ENCODE measurements at places on chromosomes 4 and X.

GRCh38 chrX:108732630-108733321 lies 3.6 kb downstream of the IRS4 start:
- DNase-seq, result no peak

GRCh38 chr4:82500435-82501153 lies 61.2 kb downstream of the TMEM150C start:
- DNase-seq, result no peak

DNA sequence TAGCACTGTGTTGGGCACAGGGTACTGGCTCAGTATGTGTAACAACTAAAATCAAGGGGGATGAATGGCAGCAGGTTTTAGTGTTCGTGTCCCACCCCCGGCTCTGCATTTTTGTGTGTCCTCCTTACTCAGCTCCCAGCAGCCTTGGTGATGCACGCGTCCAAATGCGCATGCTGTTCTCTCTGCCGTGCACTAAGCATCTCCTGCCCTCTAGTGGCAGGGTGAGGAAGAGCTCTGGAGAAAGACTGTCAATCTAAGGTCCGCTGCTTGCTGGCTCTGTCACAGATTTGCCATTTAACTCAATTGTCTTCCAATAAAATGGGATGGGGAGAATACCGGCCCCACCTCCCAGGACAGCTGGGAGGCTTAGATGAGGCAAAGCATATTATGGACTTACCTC lies 61.4 kb downstream of the WFS1 start:
- DNase-seq, result peak; percentile 42

DNA sequence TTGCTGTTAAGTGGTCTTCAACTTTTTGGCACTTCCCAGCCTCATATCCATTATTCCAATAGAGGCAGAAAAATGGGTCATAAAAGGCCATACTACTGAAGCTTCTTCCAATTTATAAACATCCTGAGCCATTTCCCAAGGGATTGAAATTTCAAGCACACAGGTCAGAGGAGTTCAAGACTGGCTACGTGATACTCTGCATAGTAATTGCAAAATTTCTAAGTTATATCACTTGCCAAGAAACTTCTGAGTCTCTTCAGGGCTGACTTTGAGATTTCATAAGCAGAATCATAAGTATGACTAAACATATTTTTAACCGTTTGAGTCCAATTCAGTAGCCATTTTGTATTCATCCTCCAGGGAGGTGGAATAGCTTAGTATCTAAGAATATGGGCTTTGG lies 75.6 kb upstream of the RXFP1 start:
- no peak for DNase-seq

GRCh38 chrX:140343226-140343868 lies 161.5 kb downstream of the SOX3 start:
- DNase-seq, result no peak

DNA sequence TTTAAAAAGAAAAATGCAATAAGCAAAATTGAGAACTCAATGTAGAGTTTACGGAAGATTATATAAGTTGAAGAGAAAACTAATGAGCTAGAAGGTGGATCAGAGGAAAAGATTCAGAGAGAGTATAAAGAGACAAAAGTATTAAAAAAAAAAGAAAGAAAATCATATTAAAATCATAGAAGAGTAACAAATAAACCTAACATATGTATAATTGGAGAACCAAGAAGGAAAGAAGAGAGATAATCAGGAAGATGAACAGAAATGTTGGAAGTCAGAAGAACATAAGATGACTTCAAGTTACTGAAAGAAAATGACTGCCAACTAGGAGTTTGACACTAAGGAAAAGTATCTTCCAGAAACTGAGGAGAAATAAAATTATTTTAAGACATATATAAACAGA lies 34.3 kb upstream of the ANTXR2 start:
- DNase-seq, result no peak

DNA sequence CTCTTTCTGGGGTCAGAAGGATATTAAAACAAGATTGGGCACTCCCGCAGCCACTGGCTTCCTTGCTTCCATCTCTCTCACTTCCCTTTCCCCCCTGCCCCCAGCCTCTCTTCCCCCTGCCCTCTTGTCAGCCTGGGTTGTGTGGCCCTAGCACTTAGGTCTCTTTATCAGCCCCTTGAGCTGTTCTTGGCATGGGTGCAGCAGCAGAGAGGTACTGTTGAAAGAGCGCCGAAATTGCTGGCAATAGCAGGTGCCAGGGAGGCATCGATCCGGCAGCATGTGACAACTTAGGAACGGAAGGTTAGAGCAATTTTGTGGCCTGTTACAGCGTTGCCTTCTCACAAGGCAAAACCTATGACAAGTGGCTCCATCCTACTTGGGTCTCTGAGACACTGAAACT lies 333.1 kb upstream of the IGFBP7 start:
- no peak for DNase-seq

DNA sequence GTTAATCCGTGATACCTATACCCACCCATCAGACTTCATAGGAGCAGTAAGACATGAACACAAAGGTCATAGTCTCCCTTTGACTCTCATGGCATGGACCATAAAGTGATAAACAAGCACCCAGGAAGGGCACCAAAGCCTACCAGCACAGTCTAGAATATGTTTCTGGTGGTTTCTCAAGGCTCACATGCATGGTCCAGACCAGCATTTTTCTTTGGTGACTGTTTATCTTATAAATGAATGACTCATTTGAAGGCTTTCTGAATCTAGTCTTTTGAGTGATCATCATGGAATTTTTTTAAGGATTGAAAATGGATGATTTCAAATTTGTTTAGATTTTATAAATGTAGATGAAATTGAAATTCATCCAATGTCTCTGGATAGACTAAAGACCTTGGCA lies 32.0 kb upstream of the AMELX start:
- no peak for DNase-seq

GRCh38 chr4:632926-633325 lies 7.6 kb downstream of the PDE6B start:
- DNase-seq, result no peak

- peak; percentile 24 for DNase-seq
These were observed 651 bp downstream of the UCHL1 start for GRCh38 chr4:41257257-41257901.

- DNase-seq, result no peak
These were observed 102.9 kb upstream of the LRPAP1 start for GRCh38 chr4:3634894-3635820.

GRCh38 chrX:12526306-12526705 lies 264.9 kb upstream of the PRPS2 start:
- no peak for DNase-seq

GRCh38 chrX:96705905-96706304 lies 21.3 kb downstream of the DIAPH2 start:
- DNase-seq, result no peak

GRCh38 chr4:179766938-179767337 lies 2324.7 kb upstream of the AGA start:
- DNase-seq, result no peak

GRCh38 chr4:169207436-169208089 lies 63.2 kb downstream of the SH3RF1 start:
- no peak for DNase-seq

DNA sequence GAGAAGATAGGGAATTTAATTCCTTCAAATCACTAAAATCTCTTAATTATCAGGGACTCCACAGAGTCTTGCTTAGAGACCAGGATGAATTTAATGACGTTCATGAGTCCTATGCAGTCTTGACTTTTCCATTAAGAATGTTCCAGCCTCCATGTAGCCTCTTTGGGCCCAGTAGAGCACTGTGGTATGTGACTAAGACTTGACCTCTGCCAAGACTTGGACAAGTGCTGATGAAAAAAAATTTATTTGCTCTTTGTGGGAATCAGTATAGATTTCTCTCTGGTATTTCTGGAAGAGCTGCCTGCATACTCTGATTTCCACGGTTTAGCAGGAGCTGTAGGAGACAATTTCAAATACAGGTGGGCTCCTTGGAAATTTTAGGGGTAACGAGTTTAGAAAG lies 40.6 kb downstream of the CHRDL1 start:
- no peak for DNase-seq

GRCh38 chr4:109157696-109158095 lies 144.8 kb downstream of the COL25A1 start:
- DNase-seq, result no peak

DNA sequence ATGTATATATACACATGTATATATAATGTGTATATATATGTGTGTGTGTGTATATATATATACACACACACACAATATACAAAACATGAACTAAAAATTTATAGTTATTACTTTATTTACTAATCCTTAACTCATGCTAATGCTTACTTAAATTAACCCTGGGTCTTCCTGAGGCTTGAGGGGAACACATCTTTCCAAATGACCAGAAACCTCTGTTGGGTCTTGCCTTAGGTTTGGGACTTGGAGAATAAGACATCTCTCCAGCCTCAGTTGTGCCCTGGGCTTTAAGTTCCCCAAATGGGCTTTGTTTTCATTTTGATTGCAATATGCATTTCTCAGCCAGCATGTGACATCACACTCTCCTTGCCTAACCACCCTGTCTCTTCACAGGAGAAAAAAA lies 7.7 kb downstream of the GEMIN8 start:
- DNase-seq, result no peak

DNA sequence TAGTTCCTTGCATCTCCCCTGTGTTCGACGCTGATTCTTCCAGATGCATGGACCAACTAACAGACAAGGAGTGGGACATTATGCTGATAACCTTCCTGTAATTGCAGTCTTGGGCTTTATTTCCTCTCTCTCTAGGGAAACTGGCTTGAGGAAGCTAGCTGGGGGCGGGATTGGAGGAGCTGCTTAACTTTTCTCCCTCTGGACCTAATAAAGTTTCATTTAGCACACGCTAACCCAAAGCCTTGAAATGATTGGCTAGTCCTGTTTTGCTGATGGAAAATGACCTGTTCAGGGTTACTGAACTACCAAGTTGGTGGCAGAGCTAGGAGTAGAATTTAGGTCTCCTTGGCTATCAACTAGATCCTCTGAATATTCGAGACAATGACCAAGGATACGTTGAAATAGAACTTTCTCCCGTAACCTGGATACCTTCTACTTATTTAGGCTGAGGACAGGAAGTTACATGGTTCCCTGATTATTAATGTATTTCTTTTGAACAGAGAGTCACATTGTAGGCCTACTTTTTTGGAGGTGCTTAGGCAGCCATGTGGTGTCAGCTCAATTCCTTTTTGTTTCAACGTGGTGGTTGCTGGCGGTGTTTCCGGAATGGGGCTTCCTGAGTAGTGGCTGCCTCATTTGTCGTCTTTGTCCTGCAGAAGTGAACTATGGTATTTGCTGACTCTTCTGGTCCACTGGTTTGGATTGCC lies 2.0 kb downstream of the PGK1 start:
- peak; percentile 42 for DNase-seq

GRCh38 chrX:24498181-24498580 lies 33.1 kb downstream of the PDK3 start:
- peak; percentile 43 for DNase-seq

GRCh38 chr4:187565416-187565815 lies 430.2 kb upstream of the ZFP42 start:
- no peak for DNase-seq

DNA sequence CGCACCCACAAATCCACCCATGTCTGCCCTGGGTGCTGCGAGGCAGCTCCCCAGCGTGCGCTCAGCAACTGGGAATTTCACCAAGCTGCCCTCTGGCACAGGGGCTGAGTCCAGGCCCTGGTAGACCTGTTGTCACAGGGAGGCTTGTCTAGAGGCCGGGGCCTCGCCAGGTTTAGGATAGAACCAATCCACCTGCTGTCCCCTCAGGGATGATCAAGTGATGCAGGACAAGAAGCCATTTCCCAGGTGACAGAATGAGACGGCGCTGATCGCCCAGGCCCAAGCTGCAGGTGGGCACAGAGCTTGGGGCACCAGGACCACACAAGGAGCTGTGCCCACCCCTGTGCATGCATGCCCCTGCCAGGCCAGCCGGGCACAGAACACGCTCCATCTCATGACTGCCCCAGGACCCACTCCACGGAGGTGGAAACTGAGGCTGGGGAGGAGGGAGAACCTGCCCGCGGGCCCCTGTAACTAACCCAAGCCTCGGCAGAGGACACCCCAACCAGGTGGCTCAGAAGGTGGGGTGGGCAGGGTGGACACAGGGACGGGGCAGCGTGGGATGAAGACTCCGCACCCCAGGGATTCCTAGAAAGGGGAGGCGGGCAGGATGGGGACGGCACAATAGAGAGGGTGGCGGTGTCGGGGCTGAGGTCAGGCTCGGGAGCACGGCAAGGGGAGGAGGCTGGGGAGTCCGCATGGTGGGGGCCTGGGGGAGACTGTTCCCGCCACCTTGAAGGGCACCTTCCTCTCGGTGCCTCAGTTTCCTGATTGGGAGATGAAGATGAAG lies 78.0 kb downstream of the ZFYVE28 start:
- DNase-seq, result peak; percentile 17

DNA sequence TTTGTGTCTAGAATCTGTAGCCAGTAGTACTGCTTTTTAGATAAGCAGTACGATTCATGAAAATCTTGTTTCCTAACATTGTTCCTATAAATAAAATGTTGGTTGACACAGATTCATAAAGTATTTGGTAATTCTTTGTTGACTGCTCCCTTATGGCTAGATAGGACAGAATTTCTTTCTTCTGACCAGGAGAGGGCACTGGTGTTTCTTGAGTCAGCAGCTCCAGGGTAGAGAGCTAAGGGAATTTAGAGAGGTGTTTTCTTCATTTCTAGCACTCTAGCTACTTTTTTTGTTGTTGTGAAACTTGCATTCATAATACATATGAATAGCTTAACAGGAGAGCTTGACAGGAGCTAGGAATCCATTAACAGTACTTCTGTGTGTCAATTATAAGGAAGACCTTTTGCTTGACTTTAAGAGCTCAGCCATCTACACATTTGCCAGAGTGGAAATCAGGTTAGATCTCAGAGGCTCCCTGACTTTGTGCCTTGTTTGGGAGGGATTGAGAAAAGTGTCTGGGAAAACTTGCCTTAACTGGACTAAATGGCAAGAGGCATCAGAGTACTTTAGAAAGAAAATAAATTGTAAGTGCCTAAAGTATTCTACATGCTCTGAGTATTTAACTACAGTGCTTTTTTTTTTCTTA lies 756.1 kb downstream of the SH3BGRL start:
- DNase-seq, result no peak

DNA sequence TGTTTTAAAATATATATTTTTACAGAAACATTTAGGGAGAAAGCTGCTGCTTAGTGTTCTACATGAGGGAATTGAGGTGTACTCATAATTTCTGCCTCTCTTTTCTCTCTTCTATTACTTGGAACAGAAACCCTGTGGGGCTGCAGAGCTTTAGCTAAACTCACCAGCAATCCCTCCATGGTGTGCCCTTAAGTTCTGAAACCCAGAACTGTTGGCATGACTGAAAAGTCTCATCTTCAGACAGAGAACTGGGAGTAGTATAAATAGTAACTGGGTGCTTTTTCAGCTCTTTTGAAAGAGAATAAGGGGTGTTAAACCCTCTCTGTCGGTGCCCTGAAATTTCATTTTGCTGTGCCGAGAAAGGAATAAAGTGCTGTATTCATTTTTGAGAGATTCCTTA lies 294.9 kb upstream of the BOD1L1 start:
- DNase-seq, result no peak

- DNase-seq, result no peak
These were observed 77.1 kb downstream of the EVC start for GRCh38 chr4:5788144-5788543.

Data from activated CD8-positive, alpha-beta T cell treated with anti-CD3 and anti-CD28 coated beads, Interleukin-2, amount 10 ng/mL, durations not matched to agents 7 days and 5 days (primary cell).